Heart right ventricle (tissue), 16 donors: ENCODE measurements at places on chromosomes 11 and 22. TPM values are rescaled to one million over a fixed set of nuclear protein-coding genes. Genes with fewer than 3 reads are reported as not detected.

The AQP11 gene
- total RNA-seq: 0.68 TPM

The CARD18 gene
- not detected for total RNA-seq

The CNGA4 gene
- total RNA-seq: not detected

The MRGPRF gene
- 1.5 TPM for total RNA-seq
